Smooth muscle cell of the brain vasculature (primary cell): ENCODE measurements at places on chromosomes 4 and X.

DNA sequence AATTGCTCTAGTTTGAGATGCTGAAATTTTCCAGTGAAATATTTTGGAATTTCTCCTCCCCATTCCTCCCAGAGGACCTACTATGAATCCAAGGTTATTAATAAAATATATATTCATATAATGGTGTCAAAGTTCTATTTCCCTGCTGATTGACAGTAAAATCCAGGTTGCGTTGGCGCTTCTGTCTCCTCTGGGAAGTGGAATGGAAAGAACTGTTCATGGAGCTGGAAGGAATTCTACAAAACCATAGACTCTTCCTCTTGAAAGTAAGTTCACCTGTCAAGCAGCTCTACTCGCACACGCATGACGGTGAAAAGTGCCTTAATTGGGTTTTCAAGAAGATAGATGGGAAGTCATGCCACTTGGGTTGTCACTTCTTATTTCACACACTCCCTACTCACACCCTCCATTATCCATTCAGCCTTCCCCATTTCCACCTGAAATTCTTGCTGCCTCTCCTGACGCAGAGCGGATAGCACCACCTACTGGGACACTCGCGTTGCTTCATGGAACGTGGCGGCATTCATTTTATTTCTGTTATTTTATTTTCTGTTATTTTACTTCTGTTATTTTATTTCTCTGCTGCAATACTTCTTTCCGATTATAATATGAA is 351.6 kb downstream of the NLGN4X start:
- no peak for DNase-seq

DNA sequence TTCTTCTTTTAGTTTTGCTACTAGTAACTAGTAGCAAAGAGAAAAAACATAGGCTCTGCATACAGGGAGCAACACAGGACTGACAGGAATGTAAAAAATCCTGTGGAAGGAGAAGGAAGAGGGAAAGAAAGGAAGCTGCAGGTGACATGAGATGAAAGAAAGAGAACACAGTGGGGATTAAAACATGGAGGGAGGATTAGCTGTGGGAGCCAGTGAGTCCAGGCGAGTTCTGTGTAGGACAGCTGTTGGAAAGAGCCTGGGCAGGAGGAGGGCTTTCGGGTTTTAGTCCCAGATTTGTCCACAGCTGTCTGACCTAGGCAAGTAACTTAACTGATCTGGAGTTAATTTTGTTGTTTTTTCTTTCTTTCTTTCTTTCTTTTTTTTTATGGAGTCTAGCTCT is 21.6 kb downstream of the CCNG2 start:
- no peak for DNase-seq

GRCh38 chr4:95591278-95591677 is 42.5 kb upstream of the UNC5C start:
- no peak for DNase-seq

DNA sequence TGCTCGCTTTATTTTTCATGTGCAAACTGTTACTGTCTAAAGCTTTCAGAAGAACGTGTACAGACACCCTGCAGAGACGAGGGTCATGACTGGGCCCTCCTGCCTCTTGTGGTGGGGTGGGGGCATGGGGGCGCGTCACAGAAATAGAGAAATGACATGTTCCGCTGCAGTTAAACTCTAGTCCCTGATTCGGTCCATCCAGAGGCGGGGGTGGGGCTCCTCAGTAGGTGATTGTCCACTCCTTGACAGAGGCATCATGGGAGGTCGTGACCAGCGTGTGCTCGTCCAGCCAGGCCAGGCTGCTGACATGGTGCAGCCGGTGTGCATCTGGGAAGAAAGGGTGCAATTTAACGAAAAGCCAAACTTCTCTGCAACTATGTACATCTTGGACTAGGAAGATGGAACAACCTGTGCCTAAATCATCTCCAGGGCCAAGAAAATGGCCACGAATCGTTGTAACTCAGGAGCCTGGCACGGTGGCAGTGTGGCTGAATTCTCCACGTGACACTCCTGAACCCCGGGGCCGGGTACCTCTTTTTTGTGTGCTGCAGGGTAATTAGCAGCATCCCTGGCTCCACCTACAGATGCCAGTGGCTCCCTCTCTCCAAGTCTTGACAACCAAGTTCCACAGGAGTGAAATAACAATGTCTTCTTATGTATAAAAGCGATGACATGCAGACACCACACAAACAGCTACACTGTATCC is 41.3 kb downstream of the WDR1 start:
- no peak for DNase-seq

DNA sequence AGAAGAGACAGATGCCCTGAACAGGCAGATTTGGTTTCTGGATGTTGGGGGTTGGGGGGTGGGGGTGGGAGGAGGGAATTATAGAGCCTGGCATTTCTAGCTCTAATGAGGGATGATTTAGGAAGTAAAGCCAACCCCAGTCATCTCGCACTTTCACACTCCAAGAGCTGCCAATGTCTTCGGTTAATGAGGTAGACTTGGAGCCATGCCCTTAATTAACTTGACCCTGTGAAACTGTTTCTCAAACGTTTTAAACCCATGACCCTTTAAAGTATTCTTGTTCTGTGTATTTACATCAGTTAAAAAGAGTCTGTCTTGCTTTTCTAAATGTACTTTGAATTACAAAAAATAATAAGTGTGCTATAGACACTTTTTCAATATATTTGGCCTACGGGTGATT is 466.9 kb downstream of the FAT4 start:
- DNase-seq, result no peak

DNA sequence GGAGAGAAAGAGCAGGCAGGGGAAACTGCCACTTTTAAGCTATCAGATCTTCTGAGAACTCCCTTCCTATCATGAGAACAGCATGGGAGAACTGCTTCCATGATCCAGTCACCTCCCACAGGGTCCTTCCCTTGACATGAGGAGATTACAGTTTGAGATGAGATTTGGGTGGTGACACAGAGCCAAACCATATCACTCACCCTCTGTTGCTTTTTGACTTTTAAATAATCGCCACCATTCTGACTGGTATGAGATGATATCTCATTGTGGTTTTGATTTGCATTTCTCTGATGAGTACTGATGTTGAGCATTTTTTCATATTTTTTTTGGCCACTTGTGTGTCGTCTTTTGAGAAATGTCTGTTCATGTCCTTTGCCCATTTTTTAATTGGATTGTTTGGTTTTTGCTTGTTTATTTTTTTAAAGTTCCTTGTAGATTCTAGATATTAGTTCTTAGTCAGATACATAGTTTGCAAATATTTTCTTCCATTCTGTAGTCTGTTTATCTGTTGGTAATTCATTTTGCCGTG is 6.5 kb upstream of the PAQR3 start:
- no peak for DNase-seq

GRCh38 chr4:140887467-140887866 is 131.3 kb upstream of the TBC1D9 start:
- DNase-seq, result no peak

- DNase-seq, result no peak
These were observed 212.3 kb upstream of the BCOR start for GRCh38 chrX:40310016-40310415.

DNA sequence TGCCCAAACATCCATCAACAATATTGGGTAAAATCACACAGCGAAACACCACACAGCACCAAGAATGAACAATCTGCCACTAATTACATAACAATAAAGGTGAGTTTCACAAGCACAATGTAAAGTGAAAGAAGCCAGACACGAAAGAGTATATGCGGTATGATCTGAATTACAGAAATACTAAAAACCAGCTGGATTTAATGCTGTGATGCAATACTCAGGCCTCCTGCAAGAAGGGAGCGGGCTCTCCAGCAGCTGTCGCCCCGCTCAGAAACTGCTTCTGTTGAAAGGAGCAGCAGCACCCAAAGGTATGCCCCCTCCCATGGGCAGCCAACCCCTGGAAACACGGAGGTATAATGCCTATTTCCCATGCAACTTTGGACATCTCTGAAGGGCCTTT is 77.0 kb downstream of the PAPSS1 start:
- no peak for DNase-seq

- no peak for DNase-seq
These were observed 121.3 kb downstream of the PPARGC1A start for GRCh38 chr4:23768541-23768940.

GRCh38 chr4:141180991-141181761 is 39.5 kb upstream of the ZNF330 start:
- DNase-seq, result no peak

GRCh38 chrX:131724292-131724691 is 180.4 kb downstream of the OR13H1 start:
- DNase-seq, result no peak

DNA sequence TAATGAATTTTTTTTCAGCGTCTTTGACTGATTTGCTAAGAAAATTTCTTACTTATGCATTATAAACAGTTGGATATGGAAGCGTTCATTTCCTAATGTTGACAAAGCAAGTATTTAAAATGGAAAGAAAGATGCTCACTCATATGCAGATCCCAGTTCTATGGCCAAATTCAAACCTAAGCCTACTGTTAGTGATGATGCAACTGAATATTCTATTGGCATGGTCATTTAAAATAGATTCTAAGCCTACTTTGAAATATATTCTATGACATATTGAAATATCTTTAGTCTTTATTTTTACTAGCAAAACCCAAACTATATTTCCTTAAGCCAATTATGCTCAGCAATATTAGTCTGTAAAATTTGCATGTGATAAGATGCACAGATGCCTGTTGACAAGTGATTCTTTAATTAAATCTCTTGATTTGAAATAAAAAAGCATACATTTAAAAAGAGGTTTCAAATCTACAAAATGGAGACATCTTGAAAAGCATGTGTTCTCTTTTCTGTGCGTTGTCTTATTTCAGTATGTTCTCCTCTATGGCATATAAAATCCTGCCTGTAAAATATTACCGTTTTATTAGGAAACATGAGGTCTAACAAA is 96.6 kb upstream of the NAP1L5 start:
- no peak for DNase-seq

DNA sequence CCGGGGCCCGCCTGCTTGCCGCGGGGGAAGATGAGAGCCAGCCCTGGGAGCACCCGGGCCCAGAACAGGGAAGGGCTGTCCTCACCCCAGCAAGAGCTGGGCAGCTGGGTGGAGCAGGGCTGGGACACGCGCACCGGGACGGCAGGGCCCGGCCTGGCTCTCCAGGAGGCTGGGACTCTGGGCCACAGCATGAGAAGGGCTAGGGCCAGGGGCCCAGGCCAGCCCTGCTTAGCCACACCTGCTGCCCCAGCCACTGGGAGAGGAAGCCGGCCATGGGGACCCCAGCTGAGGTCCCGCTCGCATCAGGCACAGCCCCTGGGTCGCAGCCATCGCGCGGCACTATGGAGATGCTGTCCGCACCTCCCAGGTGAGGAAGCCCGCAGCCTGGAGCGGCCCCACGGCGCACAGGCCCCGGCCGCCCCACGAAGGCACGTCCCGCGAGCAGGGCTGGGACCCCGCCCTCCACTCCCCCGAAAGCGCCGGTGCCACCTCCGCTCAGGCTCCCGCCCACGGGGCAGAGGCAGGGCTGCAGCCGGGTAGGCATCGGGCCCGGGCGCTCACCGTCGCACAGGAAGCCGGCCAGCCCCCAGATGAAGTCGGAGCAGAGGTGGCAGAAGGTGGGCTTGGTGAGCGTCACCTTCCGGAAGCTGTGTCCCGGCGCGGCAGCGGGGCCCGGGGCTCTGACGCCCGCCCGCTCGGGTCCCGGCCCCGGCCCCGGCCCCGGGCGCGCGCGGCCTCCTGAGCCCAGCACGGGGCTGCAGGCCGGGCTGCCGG is 531 bp downstream of the DGKQ start:
- no peak for DNase-seq

- DNase-seq, result no peak
These were observed 61.0 kb downstream of the SEPSECS start for GRCh38 chr4:25098964-25099891.

GRCh38 chrX:153953342-153953830 is 8.9 kb upstream of the RENBP start:
- no peak for DNase-seq

DNA sequence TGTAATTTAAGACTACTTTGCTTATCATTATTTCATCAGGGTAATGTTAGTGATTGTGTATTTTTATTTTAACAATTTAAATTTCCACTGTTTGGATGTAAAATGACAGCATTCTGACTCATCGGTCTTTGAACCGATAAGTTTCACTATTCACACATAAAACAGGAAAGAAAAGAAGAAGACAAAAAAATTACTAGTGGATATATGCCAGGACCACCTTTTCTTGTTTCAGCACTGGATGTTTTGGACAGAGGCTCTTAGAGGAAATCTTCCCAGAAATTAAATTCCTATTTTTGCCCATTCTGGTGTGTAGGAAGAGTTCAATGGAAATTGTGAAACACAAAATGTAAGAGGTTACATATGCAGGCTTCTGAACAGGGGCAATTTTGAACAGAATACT is 57.4 kb downstream of the VEGFC start:
- DNase-seq, result no peak

DNA sequence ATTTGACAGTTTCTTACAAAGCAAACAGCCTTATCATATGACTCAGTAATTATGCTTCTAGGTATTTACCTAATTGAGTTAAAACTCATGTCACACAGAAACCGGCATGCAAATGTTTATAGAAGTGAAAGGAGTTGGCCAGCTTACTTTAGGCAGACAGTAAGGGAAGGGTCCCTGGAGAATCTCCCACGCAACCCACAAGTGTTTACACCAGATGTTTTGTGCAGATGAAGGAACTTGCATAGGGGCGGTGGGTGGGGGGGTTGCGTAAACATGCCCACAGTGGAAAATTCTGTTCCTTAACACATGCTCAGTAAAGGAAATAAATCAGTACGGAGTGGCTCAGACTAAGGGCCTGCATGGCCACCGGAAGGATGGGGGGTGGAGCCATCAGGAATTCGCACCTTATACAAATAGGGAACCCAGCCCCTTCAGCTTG is 330.5 kb upstream of the AADAT start:
- peak; percentile 9 for DNase-seq

DNA sequence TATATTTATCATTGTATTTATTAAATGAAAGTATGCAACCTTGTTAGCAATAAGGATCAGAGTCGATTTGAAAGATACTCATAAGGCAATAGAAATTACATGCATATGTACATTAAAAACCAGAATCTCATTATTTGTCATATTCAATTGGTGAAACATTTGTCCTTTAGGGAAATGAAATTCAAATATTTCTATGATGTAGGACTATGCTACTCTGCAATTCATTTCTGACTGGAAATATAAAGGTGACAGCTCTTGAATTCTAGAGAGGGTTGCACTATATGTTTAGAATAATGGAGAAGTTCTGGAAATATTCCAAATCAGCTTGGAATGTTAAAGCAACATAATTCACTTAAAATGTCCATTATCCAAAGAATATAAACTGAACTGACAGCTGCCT is 1519.8 kb downstream of the ARAP2 start:
- DNase-seq, result no peak

DNA sequence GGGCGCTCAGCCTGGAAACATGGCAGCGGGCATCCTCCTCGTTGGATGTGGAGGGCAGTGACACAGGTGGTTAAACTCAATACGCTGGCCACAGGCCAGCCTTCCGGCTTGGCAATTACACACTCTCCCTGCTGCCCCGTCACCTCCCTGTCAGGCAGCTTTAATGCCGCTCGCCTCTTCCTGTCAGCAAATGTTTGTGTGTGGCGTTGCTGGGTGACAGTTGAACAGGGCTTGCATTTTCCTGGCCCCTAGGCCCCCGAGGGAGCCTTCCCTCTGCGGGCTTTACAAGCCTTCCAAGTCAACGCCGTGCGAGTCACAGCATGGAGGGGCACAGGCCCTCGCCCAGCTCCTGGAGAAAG is 620.0 kb downstream of the BCOR start:
- no peak for DNase-seq
